Naive thymus-derived CD8-positive, alpha-beta T cell (primary cell): ENCODE measurements at places on chromosomes 12 and 14. TPM values are rescaled to one million over a fixed set of nuclear protein-coding genes. Genes with fewer than 3 reads are reported as not detected.

GRCh38 chr12:92690601-92691000 lies 12.2 kb upstream of the PLEKHG7 start:
- H3K27me3 ChIP-seq = peaks cover 3% of the 10 kb centered on the region
- H3K27ac ChIP-seq = no peak overlapping the region
- no peaks in the 10 kb centered on the region for H3K4me1 ChIP-seq
- no peak for DNase-seq
- no peaks in the 10 kb centered on the region for H3K36me3 ChIP-seq

DNA sequence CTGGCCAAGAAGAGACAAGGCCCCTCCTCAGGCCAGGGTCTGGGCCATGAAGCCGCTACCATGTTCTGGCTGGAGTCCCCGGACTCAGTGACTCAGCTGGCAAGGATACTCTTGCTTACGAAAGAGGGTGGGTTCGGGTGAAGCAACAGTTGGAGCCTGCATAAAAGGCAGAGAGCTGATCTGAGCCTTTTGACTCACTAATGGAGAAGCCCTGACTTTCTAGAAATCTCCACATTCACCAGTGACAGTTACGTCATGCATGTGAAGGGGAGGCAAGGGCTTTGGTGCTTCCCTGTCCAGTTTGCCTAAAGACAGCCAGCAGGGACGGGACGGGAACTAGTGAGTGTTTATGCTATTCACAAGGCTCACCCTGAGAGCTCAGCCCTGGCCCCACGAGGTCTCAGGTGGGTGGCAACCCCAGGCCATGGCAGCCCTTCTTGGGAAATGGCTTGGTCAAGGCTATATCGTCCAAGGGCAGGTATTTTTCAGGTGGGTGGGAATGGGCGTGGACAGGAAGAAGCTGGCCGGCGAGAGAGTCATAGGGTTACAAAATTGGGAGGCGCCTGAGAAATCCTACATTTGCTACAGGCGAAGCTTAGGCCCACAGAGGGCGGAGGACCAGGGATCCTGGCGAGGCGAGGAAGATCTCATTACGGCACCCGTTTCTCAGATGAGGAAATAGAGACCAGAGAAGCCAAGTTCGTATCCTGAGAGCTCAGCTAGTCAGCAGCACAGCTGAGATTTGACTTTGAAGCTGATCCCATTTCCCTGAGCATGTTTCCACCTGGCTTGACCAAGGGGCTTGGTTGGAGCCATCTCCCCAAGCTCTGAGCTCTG lies 314.6 kb downstream of the BCL11B start:
- H3K4me3 ChIP-seq = no peak overlapping the region
- H3K4me1 ChIP-seq = peaks cover 20% of the 10 kb centered on the region
- no peaks in the 10 kb centered on the region for H3K36me3 ChIP-seq
- no peaks in the 10 kb centered on the region for H3K27me3 ChIP-seq
- no peak for DNase-seq
- H3K27ac ChIP-seq = no peak overlapping the region

GRCh38 chr12:77667101-77667500 lies 163.6 kb upstream of the NAV3 start:
- H3K27ac ChIP-seq = no peak overlapping the region
- H3K36me3 ChIP-seq = no peaks in the 10 kb centered on the region
- DNase-seq = no peak
- H3K4me1 ChIP-seq = no peaks in the 10 kb centered on the region
- no peak overlapping the region for H3K4me3 ChIP-seq

DNA sequence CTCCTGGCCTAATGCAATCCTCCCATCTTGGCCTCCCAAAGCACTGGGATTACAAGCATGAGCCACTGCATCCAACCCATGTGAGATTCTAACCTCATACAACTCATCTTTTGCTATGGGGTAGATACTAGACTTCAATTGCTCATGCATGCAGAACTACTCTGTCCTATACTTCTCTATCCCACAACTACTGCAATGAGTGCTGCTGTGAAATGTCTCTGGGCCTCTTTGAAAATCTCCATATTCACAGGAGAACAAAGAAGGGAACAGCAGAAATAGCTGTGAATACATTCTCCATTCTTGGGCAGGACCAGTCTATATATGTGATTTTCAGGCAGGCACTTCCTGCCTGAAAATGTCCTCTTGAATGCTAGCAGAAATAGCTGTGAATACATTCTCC lies 220.7 kb upstream of the GRIP1 start:
- DNase-seq = no peak
- H3K4me3 ChIP-seq = no peak overlapping the region
- peak overlapping the region; percentile 53 for H3K27ac ChIP-seq
- H3K36me3 ChIP-seq = no peaks in the 10 kb centered on the region
- H3K4me1 ChIP-seq = peaks cover 37% of the 10 kb centered on the region
- no peaks in the 10 kb centered on the region for H3K27me3 ChIP-seq

DNA sequence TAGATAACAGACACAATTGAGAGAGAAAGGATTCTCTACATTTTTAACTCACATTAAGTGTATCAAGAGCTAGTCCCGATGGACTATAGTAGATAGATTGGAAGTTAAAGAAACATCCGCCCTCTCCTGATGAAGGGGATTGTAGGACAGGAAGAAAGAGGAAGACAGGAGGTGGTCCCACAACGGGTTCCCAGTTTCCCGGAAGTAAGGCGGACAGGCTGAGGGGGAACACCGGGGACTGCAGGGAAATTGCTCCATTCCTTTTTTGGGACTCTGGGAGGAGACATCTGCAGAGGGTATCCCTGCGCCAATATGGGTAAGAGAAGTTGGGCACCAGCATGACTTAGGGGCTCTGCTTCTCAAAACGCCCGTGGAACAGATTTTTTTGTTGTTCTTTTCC lies 177.5 kb upstream of the ATF7IP start:
- no peak overlapping the region for H3K4me3 ChIP-seq
- no peak for DNase-seq
- H3K27me3 ChIP-seq = peaks cover 3% of the 10 kb centered on the region
- peaks cover 5% of the 10 kb centered on the region for H3K4me1 ChIP-seq
- peaks cover 3% of the 10 kb centered on the region for H3K36me3 ChIP-seq

DNA sequence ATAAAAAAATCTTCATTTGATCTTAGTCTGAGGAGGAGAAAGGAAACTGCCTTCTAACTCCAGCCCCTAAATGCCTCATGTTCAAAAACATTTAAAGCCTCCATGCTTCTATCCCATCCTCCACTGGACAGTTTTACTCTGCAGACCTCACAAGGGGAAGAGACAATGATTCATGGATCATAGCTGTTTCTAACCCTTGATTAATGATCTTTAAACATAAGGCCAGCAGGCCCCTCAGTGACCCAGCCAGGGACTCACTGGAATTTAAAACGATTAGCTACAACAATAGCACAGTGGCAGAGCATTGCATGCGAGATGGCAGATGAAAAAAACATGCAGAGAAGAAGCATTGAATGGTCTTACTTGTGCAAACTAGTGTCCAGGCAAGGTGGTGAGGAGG lies 6.0 kb downstream of the DCTN2 start:
- H3K27ac ChIP-seq = no peak overlapping the region
- no peaks in the 10 kb centered on the region for H3K36me3 ChIP-seq
- no peak for DNase-seq

- peak overlapping the region; percentile 95 for H3K27ac ChIP-seq
- H3K4me3 ChIP-seq = peak overlapping the region; percentile 95
- peaks cover 24% of the 10 kb centered on the region for H3K4me1 ChIP-seq
- H3K36me3 ChIP-seq = no peaks in the 10 kb centered on the region
- peaks cover 21% of the 10 kb centered on the region for H3K27me3 ChIP-seq
Observed at GRCh38 chr14:61280092-61280525, 1.0 kb downstream of the TMEM30B start.

HOXC11 gene
- not detected for total RNA-seq

FAM186B gene
- 0.33 TPM for total RNA-seq
